Stimulated activated CD8-positive, alpha-beta memory T cell treated with anti-CD3 and anti-CD28 coated beads, Interleukin-2, amount 100 ng/mL, for 1 hour (primary cell): ENCODE measurements at places on chromosomes 11 and 22.

- no peak for DNase-seq
Measured at GRCh38 chr11:121807051-121807450, 309.0 kb downstream of the BLID start.

- DNase-seq: no peak
Measured at GRCh38 chr11:122156940-122157382, 40.9 kb upstream of the BLID start.

- DNase-seq: no peak
Measured at GRCh38 chr22:42869888-42870480, 12.9 kb upstream of the ARFGAP3 start.

- no peak for DNase-seq
Measured at GRCh38 chr22:25661073-25661472, 80.9 kb upstream of the MYO18B start.

GRCh38 chr11:126676536-126676935 is 321.1 kb downstream of the ST3GAL4 start:
- no peak for DNase-seq
